ENCODE measurements at places on chromosomes 13 and 19.

DNA sequence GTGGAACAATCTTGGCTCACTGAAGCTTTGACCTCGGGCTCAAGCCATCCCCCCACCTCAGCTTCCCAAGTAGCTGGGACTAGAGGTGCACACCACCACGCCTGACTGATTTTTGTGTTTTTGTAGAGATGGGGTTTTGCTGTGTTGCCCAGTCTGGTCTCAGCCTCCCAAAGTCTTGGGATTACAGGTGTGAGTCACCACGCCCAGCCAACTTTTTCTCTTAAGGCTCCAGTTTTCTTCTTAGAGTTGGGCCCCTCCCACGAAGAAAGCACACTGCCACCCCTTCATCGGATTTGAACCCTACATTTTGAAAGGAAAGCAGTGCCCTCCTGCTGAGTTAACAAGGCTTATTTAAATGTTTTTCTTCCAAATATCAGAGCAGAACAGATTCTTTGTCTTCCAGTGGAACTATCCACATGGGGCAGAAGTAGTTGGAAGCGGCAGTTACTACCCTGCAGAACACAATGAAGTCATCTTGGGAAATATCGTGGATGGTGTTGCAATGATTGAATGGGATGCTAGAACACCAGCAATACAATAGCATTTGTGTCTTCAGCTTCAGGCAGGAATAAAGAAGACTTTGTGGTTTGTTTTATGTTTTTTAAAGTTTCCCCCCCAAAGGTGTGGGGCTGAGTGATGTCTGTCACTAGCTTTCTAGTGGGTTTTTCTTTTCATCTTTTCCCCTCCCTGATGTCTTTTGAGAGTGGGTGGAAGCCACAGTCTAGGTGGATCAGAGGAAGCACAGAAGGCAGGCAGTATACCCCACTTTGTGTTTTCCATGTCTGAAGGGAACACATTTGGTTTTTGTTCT is 8.9 kb downstream of the ACTN4 start:
- no peak for DNase-seq

DNA sequence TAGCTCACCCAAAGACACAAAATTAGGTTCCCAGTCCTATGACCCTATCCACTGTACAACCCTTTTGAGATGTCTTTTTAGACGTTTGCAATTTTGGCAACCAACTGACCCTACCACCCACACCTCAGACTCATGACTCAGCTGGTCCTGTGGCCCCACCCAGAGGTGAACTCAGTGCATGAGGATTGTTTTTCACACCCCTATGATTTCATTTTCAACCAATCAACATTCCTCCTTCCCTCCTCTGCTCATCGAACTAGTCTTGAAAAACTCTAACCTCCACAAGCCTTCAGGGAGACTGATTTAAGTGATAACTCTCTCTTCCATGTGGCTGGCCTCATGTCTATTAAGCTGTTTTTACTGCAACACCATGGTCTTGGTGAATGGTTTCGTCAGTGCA is 350.7 kb downstream of the UQCRFS1 start:
- no peak for DNase-seq

GRCh38 chr19:52724701-52725514 is 9.9 kb downstream of the ZNF611 start:
- no peak for DNase-seq

DNA sequence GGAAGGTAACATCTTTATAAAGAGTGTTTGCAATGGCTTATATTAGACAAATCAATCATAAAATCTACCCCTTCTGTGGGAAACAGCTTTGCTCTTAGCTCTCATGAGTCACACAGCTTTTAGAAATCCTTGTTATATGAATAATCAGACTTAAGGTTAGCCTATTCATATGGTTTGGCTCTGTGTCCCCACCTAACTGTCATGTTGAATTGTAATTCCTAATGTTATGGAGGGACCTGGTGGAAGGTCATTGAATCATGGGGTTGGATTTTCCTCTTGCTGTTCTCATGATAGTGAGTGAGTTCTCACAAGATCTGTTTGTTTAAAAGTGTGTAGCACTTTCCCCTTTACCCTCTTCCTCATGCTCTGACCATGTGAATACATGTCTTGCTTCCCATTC is 704.2 kb upstream of the KLHL1 start:
- DNase-seq, result no peak

DNA sequence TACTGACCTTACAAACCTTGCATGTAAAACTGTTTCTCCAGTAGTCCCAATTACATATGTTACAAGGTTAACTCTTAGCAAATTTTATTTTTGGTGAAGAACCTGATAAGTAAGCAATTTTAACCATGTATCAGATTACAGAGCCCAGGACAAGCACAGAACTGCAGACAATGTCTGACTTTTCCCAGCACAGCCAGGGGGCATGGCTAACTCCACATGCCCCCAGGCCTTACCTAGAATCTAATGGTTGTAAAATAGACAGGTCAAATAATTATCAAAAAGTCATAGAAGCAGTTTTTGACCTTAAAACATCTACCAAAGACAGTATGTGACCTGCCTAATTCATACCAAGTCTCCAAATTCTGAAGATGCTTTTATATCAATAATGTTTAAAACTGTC is 364.1 kb downstream of the FOXO1 start:
- DNase-seq, result no peak

- no peak for DNase-seq
Measured at GRCh38 chr13:91295712-91296410, 51.6 kb upstream of the MIR17HG start.
